ENCODE measurements at places on chromosomes 7 and 10. TPM values are rescaled to one million over a fixed set of nuclear protein-coding genes. Genes with fewer than 3 reads are reported as not detected.

Gene PAXIP1
- 12.0 TPM for total RNA-seq

Gene CYP3A7
- 0.41 TPM for total RNA-seq

Gene PLAC9
- total RNA-seq = 53.8 TPM

Gene SLC18A3
- total RNA-seq = not detected

Gene GPER1
- 11.6 TPM for total RNA-seq

Gene FGF8
- total RNA-seq = not detected

Gene PTF1A
- not detected for total RNA-seq

DNA sequence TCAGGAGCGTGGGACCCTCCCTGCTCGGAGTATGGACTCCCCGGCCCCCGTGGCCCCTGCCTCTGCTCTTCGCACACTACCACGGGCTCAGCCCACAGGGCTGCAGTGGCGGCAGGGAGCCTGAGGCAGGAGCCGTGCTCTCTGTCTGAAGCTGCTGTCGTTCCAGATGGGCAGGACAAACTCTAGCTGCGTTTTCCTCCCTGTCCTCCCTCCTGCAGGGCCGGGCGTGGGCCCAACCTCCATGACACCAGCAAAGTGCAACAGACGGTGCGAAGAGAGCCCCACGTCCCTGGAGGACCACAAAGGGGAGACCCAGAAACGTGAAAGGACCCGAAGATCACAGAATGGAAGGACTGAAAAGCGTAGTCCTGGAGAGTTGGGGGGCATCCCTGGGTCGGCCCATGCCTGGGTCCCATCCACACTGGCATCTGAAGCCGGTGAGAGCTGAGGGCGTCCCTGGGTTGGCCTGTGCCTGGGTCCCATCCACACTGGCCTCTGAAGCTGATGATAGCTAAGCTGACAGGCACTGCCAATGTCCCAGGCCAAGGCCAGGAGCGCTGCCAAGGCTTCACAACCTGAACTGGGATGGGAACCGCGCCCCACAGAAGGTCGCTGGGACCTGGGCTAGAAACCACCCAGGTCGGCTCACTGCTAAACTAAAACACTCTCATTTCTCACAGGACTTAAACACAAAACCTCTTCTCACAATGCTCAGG lies 267.0 kb downstream of the MAD1L1 start:
- H3K27ac ChIP-seq = no peak overlapping the region
- DNase-seq = peak; percentile 25
- H3K36me3 ChIP-seq = no peaks in the 10 kb centered on the region
- H3K4me1 ChIP-seq = no peaks in the 10 kb centered on the region

DNA sequence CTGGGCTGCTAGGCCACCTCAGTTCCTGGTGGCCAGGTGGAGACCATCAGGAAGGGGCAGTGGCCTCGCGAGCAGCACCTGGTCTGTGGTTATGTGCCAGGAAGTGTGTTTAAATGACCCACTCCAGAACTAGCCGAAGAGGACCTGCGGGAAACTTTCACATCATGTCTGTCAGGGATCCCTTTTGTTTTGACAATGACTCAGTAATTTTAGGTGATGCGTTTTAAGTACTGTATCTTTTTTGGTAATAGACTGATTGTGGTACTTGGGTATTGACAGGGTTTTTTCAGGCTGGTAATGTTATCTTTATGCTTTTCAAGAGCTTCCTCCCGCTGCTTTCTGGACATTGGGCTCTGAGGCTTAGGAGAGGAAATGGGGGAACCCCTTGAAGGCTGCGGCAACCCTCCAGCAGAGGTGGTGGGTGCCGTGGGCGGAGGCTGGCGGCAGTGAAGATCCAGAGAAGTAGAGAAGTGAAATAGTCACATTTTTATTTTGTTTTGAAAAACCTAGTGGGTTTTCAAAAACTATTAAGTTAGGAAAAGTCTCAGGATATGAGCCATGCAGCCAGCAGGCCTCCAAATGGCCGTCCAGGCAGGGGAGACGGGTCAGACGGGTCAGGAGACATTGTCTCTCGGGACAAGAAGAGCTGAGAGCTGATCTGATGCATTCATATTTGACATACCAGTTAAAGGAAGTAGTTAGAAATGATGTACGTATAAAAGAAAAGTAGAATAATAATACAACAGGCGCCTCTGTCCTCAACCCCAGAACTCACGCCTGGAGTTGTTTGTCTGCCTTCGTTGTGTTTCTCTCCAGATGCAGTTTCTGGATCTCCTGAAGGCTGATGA lies 27.7 kb downstream of the PPP2R2D start:
- H3K36me3 ChIP-seq = no peaks in the 10 kb centered on the region
- H3K4me1 ChIP-seq = peaks cover 54% of the 10 kb centered on the region
- H3K4me3 ChIP-seq = no peak overlapping the region
- H3K27me3 ChIP-seq = no peaks in the 10 kb centered on the region
- H3K27ac ChIP-seq = peak overlapping the region; percentile 50
- no peak for DNase-seq

DNA sequence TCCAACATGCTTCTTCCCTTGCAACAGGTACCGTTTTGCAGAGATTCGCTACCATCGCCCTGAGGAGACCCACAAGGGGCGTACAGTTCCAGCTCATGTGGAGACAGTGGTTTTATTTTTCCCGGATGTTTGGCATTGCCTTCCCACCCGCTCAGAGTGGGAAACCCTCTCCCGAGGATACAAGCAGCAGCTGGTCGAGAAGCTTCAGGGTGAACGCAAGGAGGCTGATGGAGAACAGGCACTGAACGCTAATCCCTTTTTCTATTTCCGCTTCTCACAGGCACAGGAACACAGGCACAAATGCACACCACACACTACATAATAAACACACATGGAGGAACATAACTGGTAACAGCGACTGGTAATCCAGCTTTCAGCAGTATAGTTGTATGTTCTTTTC lies 35.2 kb downstream of the CCAR1 start:
- H3K27ac ChIP-seq = no peak overlapping the region
- H3K36me3 ChIP-seq = peaks cover 100% of the 10 kb centered on the region
- no peak overlapping the region for H3K4me3 ChIP-seq
- DNase-seq = no peak
- H3K4me1 ChIP-seq = no peaks in the 10 kb centered on the region

GRCh38 chr7:77830649-77831355 lies 32.2 kb downstream of the PHTF2 start:
- no peak for DNase-seq
- no peak overlapping the region for H3K27ac ChIP-seq
- no peaks in the 10 kb centered on the region for H3K36me3 ChIP-seq
- H3K27me3 ChIP-seq = no peaks in the 10 kb centered on the region
- H3K4me1 ChIP-seq = peaks cover 18% of the 10 kb centered on the region
- H3K4me3 ChIP-seq = no peak overlapping the region

- peaks cover 4% of the 10 kb centered on the region for H3K4me1 ChIP-seq
- DNase-seq = no peak
- H3K36me3 ChIP-seq = no peaks in the 10 kb centered on the region
These were observed 37.8 kb downstream of the SGCE start for GRCh38 chr7:94618126-94618525.

DNA sequence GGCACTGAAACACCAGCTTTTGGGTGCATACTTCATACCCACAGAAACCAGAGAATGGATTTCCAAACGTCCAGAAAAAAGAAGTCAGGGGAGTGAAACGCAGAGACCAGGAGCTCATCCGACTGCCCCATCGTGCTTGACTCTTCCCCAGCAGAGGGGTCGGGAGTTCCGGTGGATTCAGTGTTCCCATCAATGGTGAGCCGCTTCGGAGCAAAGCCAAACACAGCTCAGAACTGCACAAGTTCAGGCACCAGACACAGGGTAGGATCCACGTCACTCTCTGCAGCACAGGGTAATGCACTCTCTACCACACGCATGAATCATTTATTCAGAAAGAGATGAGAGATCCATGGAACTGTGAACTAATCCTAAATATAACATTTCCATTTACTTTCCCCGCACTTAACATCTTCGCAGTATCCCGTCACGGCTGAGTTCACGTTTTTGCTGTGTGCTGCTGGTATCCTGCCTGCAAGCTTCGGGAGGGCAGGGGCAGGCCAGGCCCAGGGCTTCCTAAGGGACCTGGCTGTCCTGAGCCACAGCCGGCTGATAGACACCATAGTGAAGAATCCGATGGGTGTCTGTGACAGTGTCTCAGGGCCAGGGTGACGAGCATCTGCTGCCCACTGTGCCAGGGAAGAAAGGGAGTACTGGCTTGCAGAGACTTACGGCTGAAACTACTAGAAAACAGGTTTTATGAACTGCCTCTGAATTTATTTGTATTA lies 545.3 kb downstream of the PTPRN2 start:
- H3K4me3 ChIP-seq = no peak overlapping the region
- no peaks in the 10 kb centered on the region for H3K4me1 ChIP-seq
- H3K36me3 ChIP-seq = no peaks in the 10 kb centered on the region
- no peak overlapping the region for H3K27ac ChIP-seq

DNA sequence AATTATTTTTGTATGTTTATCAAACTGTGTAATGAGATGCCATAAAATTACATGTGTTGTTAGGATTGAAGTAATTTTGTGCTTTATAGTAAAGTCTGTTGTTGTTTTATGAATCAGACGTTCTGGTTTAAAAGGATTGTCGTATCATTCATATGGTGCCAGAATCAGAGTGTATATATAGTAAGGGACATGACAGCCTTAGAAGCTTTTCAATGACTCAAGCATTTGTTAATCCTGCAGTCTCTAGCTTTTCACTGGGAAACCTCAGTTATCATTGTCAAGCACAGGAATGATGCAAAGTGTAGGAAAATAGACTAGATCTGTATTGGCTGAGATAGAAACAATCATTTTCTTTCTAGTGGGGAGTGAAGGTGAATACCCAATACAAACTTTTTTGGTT lies 57.5 kb downstream of the TRRAP start:
- no peak for DNase-seq
- H3K27ac ChIP-seq = no peak overlapping the region
- no peaks in the 10 kb centered on the region for H3K27me3 ChIP-seq
- peaks cover 100% of the 10 kb centered on the region for H3K36me3 ChIP-seq
- H3K4me3 ChIP-seq = no peak overlapping the region

DNA sequence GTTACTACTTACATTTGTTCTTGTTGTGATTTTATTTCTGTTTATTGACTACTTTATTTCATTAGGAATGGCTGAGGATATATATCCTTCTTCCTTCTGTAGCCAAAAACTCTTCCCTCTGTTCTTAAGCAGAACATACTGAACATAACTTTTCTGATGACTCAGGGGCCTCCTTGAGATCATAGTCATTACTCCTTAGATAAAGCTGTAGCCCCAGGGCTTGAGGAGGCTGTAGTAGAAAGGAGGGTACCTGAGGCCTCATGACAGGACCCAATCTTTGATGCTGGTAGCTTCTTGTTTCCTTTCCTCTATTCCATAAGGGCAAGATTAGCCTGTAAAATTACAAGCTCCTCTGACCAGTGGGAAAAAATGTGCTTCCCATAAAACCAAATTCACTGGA lies 41.2 kb upstream of the FGFR2 start:
- no peak overlapping the region for H3K27ac ChIP-seq
- H3K4me1 ChIP-seq = no peaks in the 10 kb centered on the region
- H3K36me3 ChIP-seq = no peaks in the 10 kb centered on the region

DNA sequence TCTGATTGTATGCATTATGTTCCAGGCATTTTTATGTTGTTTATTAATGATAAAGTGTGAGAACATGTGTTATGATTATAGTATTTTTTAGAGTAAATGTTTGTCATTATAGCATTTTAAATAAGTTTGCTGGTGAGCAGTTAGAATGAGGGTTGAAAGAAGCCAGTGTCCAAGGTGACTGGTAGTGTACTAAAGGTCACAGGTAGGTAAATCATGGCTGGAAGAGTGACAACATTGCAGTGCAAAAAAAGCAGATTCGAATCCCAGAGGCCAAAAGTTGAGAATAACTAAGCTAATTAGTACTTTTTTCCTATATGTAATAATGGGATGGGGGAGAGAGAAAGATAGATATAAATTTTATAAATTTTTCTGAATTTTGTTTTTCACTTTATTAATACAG lies 44.0 kb downstream of the RSBN1L start:
- no peak for DNase-seq
- H3K4me1 ChIP-seq = no peaks in the 10 kb centered on the region
- no peaks in the 10 kb centered on the region for H3K27me3 ChIP-seq
- no peak overlapping the region for H3K4me3 ChIP-seq
- H3K27ac ChIP-seq = no peak overlapping the region
- peaks cover 16% of the 10 kb centered on the region for H3K36me3 ChIP-seq

GRCh38 chr10:84862551-84862950 lies 534.2 kb downstream of the CCSER2 start:
- DNase-seq = no peak
- no peak overlapping the region for H3K27ac ChIP-seq
- no peaks in the 10 kb centered on the region for H3K27me3 ChIP-seq

- DNase-seq = no peak
- H3K36me3 ChIP-seq = no peaks in the 10 kb centered on the region
- H3K4me3 ChIP-seq = no peak overlapping the region
- H3K27me3 ChIP-seq = peaks cover 16% of the 10 kb centered on the region
- H3K27ac ChIP-seq = no peak overlapping the region
These were observed 17.4 kb upstream of the HPS1 start for GRCh38 chr10:98463976-98464754.

DNA sequence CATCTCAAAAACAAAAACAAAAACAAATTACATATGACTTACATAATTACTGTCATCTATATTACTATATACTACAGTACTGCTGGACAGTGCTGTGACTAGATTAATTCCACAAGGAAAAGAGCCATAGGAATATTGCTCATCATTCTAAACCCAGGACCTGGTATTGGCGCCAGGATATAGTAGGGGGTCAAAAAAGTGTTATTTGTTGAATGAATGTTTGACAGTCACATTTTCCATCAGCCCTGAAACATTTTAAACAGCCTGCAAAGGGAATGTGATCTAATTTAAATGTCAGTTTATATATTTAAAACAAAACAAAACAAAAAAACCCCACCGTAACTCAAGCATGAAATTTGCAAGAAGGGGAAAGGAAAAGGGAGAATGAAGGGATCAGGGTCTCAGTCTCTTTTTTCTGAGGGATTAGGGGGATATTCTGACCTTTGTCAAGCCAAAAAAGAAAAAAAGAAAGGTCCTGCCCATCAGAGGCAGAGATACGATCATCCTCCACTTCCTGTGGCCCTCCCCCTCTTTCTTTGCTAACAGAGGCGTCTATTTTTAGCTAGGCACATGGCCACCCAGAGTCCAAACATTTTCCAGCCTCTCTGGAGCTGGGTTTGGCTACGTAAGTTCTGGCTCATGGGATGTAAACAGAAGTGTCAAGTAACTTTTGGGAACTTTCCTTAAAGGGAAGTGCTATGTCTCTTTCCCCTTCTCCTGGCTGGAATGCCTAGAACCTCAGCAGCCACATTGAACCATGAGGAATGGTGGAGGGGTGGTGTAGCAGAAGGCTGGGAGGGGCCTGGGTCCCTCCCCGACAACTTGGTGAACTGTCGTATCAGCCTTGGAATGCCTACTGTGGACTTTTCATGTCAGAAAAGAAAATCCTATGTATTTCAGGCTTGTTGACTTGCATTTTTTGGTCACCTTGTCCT lies 44.6 kb upstream of the DLG5 start:
- no peaks in the 10 kb centered on the region for H3K27me3 ChIP-seq
- peaks cover 10% of the 10 kb centered on the region for H3K4me1 ChIP-seq
- peak overlapping the region; percentile 64 for H3K27ac ChIP-seq
- peak; percentile 73 for DNase-seq
- no peak overlapping the region for H3K4me3 ChIP-seq

DNA sequence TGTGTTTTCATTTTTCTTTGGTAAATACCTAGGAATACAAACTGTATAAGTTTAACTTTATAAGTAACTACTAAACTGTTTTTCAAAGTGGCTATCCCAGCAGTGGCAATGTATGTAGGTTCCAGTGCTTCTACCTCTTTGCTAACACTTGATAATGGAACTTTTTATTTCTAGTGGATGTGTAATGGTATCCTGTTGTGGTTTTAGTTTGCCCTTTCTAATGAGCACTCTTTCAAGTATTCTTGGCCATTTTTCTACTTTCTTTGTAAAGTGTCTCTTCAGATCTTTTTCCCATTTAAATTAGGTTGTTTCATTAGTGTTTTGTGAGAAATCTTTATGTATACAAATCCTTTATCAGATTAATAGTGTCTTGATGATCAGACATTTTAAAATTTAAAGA lies 4.6 kb downstream of the KIF20B start:
- no peak overlapping the region for H3K4me3 ChIP-seq
- DNase-seq = no peak
- no peak overlapping the region for H3K27ac ChIP-seq
- no peaks in the 10 kb centered on the region for H3K27me3 ChIP-seq
- peaks cover 11% of the 10 kb centered on the region for H3K4me1 ChIP-seq

Data from left lung (tissue), 14 donors.